ENCODE measurements at places on chromosomes 12 and 14.

- DNase-seq, result no peak
These were observed 469.5 kb downstream of the VRK1 start for GRCh38 chr14:97266653-97267052.

DNA sequence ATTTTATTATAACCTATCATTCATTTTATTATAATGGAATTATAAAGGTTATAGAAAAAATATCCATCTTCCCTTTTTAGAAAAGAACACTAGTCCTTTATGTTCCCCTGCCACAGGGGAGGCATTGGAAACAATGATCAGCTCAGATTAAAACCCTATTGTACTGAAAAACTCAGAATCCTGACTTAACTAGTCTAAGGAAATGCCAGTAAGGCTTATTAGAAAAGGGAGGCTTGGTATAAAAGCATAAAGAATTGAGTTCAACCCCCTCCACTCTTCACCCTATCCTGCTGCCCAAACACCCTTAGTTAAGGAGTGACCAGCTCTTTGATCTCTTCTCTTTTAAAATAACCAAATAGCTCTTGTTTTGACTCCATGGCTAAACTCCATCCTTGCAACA, 36.0 kb downstream of the PUS7L start:
- DNase-seq, result no peak

GRCh38 chr14:100577321-100577985, 9.8 kb downstream of the BEGAIN start:
- DNase-seq, result no peak

DNA sequence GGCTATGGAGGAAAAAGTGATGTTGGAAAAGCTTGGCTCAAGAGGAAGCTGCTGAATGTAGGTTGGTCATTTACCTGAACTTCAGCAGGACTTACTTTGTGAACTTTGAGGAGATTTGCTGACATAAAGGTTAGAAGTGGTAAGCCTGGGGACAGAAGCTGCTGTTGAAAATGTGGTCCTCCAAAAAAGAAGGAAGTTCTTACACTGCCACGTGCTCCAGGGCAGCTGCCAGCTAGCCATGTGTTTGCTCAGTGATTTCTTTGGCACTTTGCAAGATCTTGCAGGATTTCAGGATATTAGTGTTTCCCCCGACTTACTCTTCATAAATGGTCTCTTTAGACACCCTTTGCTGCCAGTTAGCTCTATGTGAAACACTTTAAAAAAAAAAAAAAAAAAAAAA, 14.8 kb upstream of the DYRK2 start:
- DNase-seq, result no peak

- DNase-seq, result no peak
These were observed 41.9 kb downstream of the JDP2 start for GRCh38 chr14:75469606-75470237.

DNA sequence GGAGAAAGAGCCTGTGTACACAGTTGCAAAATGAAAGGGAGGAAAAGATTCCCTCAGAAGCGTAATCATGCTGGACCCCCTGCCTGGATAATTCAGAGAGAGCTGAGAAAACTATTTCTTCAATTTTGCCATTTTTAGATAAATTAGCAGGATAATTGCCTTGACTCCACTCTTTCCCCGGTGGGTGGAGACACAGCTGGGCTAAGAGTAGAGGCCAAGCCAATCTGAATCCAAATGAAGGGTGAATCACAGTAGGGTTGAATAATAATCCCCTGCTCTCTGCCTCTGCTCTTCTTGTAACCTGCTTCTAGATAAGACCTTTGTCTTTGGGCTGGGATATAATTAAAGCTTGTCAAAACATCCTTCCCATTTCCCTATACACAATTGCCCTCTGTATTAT, 150.1 kb downstream of the CAPZA3 start:
- DNase-seq, result no peak

- DNase-seq, result no peak
These were observed 67.2 kb downstream of the BTG1 start for GRCh38 chr12:92078167-92079053.

GRCh38 chr12:71456316-71456715, 16.7 kb downstream of the LGR5 start:
- no peak for DNase-seq

DNA sequence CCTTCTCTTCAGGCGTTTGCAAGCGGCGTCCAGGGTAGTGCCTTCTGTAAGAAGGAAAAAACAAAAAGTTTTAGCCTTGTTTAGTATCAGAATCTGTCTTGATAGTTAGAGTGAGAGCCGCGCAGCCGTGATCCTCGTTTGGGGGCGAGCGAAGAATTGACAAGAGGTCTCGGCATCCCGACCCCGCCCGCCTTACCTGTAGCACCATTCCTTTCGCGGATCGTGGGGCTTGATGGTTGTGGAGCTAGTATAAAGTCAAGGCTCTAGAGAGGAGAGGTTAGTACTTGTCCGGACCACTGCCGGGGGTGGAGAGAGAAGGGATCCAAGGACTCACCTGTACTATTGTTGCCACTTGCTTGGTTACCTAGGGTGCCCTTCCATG, 494 bp downstream of the TMTC3 start:
- DNase-seq, result no peak

DNA sequence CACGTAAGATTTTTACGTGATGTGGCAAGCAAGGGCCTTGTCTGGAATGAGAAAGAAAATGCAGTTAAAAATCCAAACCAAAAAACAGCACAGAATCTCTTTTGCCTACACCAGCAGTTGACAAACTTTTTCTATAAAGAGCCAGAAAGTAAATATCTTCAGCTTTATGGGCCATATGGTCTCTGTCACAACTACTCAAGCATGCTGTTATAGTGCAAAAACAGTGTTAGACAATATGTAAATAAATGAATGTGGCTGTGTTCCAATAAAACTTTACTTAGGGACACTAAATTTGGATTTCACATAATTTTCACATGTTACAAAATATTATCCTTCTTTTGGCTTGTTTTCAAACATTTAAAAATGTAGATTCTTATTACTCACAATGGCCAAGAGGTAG, 6.2 kb upstream of the ELK3 start:
- DNase-seq, result no peak

DNA sequence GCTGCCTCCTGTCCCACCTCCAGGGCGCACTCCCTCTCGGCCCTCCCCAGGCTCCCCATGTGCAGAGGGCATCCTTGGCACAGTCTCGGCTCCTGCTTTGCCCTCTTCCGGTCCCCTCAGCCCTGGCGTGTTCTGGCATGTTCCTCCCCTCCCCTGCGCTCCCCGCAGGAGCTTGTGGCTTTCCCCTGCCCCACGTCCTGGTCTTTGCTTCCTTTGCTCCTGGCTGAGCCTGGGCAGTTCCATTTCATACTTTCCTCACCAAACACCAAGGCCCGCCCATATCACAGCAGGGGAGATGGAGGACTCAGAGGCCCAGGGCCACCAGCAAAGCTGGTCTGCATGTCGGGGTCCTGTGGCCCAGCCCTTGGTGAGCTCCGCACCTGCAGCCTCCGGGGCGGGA, 56.0 kb downstream of the FBRSL1 start:
- no peak for DNase-seq

- no peak for DNase-seq
These were observed 80.4 kb upstream of the WSCD2 start for GRCh38 chr12:108048686-108049085.

DNA sequence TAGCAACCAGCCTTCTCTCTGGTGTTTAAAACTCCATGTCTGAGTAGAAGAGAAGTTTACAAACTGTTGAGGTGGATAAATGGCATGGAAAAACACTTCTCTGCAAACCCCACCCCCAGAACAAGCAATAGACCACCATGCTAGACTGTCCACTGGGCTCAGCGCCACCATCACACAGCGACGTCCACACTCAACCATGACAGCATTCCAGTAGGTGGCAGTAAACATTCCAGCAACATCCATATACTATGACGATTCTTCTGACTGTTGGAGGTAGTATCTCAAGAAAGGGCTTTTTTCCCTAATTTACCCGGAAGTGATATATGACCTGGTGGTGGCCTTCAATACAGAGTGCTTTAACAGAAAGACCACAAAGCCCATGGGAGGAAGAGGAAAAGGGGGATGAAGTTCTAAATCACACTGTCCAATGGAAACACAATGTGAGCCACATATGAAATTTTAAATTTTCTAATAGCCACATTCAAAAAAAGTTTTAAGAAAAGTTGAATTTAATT, 152.2 kb downstream of the SLC15A4 start:
- DNase-seq, result no peak

GRCh38 chr12:117486840-117487659, 125.6 kb upstream of the NOS1 start:
- DNase-seq, result no peak

DNA sequence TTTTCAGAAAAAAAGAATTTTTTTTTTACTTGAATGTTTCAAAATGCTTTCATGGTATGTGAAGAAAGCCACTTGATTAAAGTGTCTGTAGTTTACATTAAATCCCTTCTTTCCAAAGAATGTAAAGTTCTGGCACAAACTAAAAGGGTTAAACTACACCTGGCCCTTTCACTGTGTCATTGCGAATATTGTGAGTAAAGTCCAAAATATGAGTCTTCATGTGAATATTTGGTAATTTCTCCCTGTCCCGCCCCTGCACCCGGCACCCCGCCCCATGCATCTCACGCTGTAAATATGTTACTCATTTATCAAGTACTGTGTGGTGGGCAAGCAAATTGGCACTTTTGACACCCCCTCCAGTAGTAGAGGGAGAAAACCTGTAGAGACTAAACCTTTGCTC, 274.7 kb downstream of the TTC6 start:
- no peak for DNase-seq

- DNase-seq, result no peak
These were observed 5.9 kb upstream of the B3GNT4 start for GRCh38 chr12:122197612-122197966.

- DNase-seq, result no peak
These were observed 2.4 kb upstream of the FLRT2 start for GRCh38 chr14:85527445-85528035.

- no peak for DNase-seq
These were observed 2.9 kb upstream of the SMOC1 start for GRCh38 chr14:69876221-69876847.

DNA sequence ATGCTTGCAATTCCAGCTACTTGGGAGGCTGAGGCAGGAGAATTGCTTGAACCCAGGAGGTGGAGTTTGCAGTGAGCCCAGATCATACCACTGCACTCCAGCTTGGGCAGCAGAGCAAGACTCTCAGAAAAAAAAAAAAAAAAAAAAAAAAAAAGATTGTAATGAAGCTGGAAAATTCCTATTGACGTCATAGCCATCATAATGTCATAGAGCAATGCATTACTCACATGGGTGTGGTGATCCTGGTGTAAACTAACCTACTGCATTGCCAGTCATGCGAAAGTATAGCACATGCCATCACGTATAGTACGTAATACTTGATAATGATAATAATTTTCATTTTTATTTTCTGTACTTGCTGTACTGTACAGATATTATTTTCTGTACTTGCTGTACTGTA, 42.7 kb upstream of the NID2 start:
- DNase-seq, result no peak

DNA sequence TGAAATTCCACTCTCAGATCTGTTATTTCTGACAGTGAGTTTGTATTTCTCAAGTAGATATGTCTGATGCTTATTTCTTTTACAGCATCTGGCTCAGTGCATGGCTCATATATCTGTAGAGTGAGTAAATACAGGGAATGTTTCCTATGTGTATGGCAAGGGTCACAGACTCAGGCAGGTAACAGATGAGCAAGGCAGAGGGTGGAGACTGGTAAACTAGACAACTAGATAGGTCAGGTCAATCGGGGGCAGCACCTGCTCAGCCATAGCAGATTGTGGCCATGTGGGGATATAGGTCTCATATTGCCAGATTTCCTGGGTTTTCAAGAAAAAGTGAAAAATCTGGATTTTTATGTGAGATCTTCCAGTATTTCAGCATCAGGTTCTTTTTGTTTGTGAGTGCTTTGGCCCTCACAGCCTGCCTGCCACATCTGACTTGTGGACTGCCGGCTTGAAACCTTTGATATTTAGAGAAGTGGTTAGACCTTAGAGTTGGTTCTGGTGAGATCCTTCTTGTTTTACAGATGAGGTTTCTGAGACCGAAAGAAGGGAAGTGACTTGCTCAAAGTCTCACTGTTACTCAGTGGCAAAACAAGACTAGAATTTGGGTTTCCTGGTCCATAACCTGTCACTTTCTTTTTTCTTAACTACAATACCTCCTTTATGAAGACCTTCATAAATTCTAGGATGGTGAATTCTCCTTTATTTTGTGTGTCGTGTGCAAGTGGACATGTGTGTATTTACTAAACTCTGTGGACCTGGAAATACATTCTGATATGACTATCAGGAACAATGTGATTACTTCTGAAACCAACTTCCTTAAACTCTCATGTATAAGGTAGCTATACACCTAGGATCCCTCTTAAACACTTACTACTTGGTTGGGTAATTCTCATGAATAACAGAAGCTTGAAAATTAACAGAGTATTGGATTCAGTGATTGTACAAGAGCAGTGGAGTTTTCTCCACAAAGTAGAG, 34.4 kb downstream of the PROX2 start:
- DNase-seq, result no peak

DNA sequence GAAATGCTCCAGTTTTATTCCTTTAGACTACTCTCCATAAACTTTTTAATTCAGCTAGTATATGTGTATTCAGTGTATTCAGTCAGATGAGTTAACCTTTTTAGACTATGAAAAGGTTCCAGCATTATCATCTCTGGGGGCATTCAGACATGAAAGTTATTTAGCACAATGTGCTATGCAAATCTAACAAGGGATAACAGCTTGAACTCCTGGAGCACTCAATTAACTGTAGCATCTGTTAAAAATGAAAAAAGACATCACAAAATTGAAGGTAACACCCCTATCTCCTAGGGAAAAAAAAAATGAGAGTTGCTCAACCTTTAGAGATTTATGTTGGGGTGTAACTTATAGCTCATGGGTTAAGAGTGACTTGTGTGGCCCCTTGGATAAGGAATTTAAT, 211.5 kb downstream of the PHLDA1 start:
- no peak for DNase-seq

DNA sequence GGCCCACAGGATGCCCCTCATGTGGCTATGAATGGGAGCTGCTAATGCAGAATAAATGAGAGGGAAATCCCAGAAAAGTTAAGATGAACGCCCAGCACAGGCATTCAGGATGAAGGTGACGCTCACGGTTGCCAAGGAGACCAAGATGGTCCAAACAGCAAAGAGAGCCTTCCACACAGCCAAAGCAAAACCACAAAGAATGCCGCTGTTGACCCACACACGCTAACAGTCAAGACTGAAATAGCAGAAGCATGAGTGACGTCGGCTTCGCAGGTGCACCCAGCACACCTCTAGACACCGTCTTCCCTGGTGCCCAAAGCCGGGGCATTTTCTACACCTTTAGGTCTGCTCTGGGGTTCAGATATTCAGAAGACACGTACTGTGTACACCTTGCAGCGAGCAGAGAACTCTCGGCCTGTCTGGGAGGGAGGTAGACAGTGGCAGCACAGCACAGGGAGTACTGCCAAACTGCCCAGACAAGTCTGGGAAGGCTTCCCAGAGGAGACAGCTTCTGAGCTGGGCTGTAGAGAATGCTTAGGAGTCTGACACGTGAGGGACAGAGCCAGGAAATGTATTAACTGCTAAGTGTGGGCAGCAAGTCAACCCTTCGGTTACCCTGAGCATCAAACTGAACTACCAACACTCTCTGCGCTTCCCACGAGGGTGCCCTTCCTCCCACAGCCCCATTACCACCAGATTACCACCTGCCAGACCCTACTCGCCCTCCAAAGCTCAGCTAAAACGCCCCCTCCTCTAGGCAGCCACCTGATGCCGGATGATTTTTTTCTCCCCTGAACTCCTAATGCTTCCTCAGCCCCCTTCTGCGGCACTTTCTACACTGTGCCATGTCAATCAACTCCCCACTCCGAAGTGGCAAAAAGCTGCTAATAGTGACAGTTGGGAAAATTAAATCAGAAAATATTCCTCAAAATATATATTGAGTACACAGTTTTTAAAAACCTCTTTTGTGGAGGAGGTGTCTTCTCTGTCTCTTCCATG, 50.1 kb downstream of the CCDC88C start:
- DNase-seq, result no peak

Data from HTR-8/SVneo (cell line).